GM19239 (cell line): ENCODE measurements at places on chromosomes 2 and 18.
A peak's percentile ranks its signal among the peaks of the same experiment; 100 is the strongest.

GRCh38 chr2:28956415-28956826 is 24.7 kb upstream of the TOGARAM2 start:
- no peak for DNase-seq

DNA sequence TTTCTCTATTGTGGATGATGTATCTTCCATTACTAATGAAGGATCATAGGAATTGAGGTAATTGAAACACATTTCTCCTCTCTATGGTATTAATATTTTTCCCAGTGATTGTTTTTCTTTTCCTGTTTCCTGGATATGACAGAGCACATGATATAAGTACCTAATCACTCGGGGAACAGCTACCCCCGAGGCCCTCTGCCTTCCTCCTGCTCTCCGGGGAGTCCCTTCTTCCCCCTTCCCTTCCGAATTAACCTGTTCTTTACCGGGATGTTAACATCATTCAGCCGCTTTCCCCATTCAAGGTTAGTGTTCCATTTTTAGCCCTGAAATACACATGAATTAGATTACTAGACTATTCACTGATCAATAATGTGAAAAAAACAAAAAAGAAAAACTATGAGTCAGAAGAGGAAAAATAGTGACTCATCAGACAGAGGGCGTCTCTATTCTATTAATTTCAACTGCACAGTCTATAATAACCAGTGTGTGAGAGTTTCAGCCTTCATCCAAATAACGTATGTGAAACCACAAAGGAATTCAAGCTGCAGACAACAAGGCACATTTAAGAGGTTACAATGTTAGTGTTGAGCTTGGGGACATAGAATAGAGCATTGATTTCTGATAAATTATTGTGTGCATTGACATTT is 450.8 kb downstream of the DLGAP1 start:
- DNase-seq: no peak

GRCh38 chr2:190533968-190534309 is 583 bp downstream of the NEMP2 start:
- DNase-seq: no peak

- DNase-seq: no peak
Observed at GRCh38 chr2:128466776-128467175, 148.1 kb upstream of the HS6ST1 start.

- no peak for DNase-seq
Observed at GRCh38 chr2:3151153-3151918, 226.3 kb downstream of the EIPR1 start.

DNA sequence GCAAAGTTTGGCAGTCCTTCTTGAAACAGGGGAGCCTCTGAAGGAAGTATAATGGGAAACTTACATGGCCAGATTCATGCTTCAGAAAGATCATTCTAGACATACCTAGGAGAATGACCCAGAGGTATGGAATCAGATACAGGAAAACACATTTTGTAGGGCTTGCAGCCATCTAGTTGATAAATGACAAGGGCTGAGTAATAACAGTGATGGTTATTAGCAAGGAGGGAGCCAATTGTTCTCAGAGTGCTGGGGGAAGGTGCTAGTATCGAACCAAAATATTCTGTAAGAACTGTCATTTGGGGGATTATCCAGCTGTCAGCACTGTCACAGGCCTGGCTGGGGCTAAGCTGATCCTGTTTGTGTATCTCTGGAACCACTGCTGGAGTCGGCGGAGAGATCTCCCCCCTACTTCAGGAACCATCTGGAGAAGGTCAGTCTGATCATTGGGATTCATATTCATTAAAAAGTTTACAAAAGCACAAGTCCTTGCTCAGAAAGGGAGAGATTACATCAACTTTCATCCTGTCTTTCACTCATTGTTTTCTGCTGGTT is 113.8 kb upstream of the THSD7B start:
- DNase-seq: no peak

GRCh38 chr2:169069341-169069740 is at the start of gene DHRS9:
DHRS9 (plus strand) TSS chr2:169069563; CDS start chr2:169081582, 12,019 bp downstream.
- no peak for DNase-seq

GRCh38 chr2:231425291-231425810 is 29.8 kb downstream of the B3GNT7 start:
- no peak for DNase-seq

DNA sequence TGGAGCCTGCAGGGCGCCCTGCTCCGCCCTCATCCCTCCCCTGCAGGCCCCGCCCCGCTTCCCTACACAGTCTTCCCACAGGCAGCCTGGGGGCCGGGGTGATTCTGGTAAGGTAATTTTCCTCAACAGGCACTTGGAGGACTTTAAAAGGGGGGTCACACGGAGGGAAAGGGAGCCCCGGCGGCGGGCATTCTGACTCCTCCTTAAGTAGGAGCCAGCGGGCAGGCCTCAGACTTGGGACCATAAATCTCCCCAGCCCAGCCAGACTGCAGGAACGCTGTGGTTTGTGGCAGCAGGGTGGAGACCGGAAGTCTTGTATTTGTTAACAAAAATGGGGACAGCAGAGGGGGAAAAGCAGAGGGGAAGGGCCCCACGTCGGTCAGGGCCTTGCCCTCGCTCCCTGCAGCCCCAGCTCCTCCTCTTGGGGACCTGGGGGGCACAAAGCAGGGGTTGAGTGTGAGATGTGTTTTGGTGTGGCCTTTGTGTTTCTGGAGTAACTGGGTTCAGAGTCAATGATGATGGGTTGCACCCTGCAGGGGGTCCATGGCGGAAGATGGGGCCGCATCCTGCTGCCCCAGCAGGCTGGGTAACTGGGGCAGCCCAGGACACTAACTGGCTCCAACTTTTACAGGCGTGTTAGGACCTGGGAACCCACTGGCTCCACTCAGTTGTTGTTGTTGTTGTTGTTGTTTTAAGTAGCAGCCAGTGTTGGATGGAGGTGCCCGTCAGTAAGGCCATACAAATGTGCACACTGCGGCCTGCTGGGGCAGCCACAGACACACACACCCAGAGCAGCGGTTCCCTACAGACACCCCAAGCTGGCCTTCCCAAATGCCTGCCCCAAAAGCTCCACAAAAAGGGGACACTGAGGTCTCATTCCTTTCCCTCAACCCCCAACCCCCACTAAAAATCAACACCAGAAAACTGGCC is 27.7 kb downstream of the SMAD7 start:
- DNase-seq: no peak

DNA sequence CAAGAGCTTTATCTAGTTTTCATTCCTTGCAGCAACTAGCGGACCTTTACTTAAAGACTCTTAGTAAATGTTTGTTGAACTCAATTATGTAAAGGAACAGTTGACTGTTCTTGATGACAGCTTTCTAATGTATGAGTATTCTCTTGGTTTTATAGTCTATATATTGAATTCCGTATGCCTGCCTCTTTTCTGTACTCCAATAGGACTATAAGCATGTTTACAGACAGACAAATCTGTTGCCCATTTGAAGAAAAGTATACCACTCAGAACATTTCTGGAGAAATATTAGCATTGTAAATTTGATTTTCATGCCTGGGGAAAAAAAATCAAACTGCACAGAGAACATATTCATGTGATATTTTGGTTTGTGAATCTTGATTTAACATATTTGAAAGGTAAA is 109.5 kb downstream of the LRRTM1 start:
- DNase-seq: no peak

DNA sequence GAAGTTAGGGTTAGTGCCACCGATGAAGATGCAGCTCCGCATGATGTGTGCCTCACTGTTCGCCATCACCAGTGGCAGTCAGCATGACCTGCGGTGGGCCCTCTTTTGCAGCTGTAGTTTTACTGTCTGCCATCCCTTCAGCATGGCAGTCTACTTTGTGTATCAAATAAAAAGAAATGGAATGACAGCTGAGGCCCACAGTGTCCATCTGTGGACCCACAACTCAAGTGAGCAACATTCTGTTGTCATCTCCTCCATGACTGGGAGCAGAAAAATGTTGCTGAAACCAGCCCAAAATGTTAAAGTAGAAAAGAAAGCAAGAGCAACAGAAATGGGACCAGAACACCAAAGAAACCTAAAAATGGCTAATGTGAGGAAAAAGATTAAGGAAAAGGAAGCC is 128.7 kb downstream of the MEP1B start:
- DNase-seq: no peak

GRCh38 chr2:212858496-212858895 is 292.9 kb downstream of the IKZF2 start:
- no peak for DNase-seq

GRCh38 chr2:163213661-163214081 is 375.1 kb upstream of the KCNH7 start:
- DNase-seq: no peak

GRCh38 chr2:179861027-179861415 is 391 bp downstream of the ZNF385B start:
- DNase-seq: peak; percentile 6

GRCh38 chr2:48278590-48278989 is 251.4 kb upstream of the STON1 start:
- no peak for DNase-seq

GRCh38 chr2:10158681-10159080 is 36.1 kb downstream of the RRM2 start:
- no peak for DNase-seq

DNA sequence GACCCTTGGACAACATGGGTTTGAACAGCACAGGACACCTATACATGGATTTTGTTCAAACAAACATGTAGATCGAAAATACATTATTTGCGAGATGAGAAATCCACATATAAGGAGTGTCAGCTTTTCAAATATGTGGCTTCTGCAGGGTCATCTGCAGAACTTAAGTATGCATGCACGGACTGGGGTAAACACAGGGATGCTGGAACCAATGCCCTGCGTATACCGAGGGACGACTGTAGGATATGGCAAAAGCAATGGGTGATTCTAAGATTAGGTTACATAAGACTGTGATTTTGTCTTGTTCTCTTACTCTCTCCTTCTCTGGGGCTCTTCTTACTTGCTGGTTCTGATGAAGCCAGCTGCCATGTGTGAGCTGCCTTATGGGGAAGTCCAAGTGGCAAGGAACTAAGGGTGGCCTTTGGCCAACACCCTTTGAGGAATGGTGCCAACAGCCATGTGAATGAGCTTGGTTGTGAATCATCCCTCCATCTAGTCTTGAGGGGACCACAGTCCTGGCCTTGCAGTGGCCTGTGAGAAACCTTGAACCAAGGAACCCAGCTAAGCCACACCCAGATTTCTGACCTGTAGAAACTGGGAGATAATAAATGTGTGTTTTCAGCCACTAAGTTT is 66.5 kb downstream of the EVA1A start:
- DNase-seq: no peak

DNA sequence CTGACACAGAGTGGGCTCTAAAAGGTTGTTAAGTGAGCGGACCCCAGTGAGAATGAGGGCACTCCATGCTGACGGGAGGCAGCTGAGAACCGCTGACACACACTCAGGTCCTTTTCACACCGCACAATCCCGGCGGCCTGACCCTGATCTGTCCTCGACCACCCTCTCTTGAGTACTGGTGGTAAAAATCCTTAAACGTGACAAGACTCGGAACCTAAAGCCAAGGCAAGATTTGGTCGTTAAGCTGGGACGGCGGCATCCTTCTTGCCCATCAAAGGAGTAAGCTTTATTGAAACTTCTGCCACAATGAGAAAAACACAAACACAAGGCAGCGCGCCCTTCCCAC is 569 bp downstream of the TMX3 start:
- no peak for DNase-seq

DNA sequence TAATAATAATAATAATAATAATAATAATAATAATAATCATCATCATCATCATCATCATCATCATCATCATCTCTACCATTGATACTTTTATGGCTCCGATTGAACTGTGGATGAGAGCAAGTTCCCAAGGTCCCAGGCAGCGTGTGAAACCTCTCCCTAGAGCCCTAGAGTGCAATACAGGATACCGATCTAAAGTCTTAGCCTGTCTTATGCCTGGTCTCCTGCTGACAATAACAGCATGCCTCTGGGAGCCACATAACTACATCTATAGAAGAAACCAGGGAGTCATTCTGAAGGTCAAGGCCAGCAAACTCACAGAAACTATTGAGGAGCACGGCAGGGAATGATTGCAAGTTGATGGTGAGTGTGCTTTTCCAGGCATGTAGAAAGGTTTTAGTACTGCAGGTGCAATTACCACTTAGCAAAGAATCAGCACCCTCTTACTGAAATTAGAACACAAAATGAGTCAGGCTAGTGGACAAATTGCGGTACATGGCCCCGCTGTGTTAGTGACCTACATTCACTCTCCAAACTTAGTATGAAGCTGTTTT is 457.2 kb upstream of the CDH20 start:
- DNase-seq: no peak

GRCh38 chr2:129490641-129491040 is 488.8 kb upstream of the RAB6C start:
- DNase-seq: no peak

GRCh38 chr2:237964578-237965404 is 2.0 kb upstream of the UBE2F start:
- DNase-seq: no peak

DNA sequence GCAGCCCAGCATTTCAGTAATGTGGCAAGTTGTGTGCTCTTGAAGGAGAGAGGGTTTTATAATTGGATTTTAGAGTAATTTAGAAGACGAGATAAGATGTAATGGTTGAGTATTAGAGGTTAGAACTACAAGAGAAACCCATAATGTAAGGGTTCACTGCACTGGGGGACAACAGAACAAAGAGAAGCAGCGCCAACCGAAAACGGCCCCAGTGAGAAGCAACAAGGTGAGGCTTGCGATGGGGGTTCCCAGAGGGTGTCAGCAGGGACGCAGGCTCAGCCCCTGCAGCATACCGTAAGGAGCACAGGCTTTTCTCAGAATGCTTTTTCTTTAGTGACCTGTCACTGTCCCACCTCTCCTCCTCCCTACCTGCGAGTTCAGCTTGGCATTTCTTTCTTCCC is 183.9 kb upstream of the ETAA1 start:
- no peak for DNase-seq

DNA sequence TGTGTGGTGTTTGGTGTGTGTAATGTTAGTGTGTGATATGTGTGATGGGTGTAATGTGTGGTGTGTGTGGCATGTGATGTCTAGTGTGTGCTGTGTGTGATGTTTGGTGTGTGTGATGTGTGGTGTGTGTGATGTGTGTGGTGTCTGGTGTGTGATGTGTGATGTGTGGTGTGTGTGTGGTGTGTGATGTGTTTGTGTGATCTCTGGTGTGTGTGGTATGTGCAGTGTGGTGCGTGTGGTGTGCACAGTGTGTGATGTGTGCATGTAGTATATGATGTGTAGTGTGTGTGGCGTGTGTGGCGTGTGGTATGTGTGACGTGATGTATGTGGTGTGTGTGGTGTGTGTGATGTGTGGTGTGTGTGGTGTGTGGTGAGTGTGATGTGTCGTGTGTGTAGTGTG is 150.3 kb downstream of the TMEM18 start:
- no peak for DNase-seq

DNA sequence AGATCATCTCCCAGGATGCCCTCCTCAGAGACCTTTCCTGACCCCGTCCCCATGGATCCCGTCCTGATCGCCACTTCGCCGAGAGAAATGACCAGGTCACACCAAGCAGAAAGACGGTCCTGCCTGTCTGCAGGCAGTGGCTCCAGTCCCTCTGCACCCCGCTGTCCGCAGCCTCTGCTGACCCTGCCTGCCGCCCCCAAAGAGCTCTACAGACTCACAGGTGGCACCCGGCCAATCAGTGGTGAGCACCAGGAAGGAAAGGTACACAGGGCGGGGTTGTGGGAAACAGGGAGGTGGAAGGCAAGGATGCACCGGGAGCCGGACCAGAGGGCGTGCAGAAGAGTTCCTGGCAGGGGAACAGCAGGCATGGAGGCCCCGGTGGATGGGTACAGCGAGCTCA is 94.8 kb downstream of the NDUFA10 start:
- no peak for DNase-seq

- DNase-seq: no peak
Observed at GRCh38 chr2:184416146-184416913, 182.0 kb upstream of the ZNF804A start.
